Right cardiac atrium (tissue), 5 donors: ENCODE measurements at places on chromosomes 2 and 18. TPM values are rescaled to one million over a fixed set of nuclear protein-coding genes. Genes with fewer than 3 reads are reported as not detected.

DNA sequence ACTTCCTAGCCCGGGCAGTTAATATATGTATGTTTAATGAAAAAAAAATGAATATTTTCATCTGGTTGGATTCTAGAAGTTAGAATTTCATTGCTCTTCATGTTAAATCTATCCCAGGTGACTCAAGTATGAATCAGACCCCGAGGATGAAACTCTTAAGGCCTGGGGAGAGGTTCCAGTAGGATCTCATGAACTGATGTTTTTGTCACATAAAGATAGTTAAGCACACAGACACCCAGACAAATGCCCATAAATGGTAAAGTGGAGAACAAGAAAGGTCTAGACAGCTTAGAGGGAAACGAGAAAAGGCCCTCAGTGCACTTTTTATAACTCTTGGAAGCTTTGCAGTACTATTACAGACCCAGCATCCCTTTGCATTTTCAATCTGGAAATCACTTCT, 114.1 kb downstream of the RIF1 start:
- no peak for DNase-seq

DNA sequence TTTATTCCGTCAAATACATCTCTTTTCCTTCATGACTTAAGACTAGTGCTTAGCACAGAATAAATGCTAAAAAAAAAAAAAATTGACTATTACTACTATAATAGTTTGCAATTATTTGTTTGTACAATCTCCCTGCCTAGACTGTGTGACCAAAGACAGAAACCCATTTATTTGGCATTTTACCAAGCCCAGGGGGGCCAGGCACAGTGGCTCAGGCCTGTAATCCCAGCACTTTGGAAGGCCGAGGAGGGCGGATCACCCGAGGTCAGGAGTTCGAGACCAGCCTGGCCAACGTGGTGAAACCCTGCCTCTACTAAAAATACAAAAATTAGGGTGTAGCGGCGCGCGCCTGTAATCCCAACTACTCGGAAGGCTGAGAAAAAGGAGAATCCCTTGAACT, 1.4 kb downstream of the ASB3 start:
- no peak for DNase-seq

- no peak for DNase-seq
Observed at GRCh38 chr2:241029599-241030332, 31.3 kb downstream of the SNED1 start.

GRCh38 chr2:22281033-22281432, 1103.9 kb upstream of the KLHL29 start:
- no peak for DNase-seq

GRCh38 chr2:58609326-58609725, 368.2 kb upstream of the FANCL start:
- DNase-seq, result no peak

DNA sequence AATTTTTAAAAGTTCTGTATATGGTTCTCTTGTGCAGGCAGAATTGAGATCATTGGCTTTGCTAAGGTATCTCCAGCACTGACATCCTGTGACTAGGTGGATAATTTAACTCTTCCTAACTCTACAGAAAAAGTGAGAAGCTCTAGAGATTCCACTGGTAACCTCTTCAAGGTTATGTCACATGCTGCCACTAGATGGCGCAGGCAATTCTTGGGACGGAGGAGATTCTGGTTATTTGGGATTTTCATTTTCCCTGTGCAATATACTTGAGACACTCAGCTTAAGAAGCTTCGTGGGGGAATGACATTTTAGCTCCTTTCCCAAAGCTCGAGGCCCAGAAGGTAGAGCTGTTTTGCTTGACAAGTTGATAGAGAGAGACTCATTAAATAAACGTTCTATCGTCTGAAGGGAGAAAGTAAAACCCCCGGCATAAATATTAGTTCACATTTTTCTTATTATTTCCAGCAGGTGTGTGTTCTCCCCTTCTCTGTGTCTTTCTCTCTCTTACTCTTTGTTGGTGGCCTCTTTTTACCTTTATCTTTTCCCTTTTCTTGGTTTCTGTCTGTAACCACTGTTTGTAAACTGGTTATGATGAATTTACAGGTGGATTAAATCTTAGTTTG, 26.6 kb upstream of the LANCL1 start:
- no peak for DNase-seq

- DNase-seq, result no peak
Observed at GRCh38 chr2:230412371-230412711, 3.7 kb upstream of the SP100 start.

The CFC1 gene
- total RNA-seq, result 0.45 TPM

The ZNF513 gene
- total RNA-seq, result 8.9 TPM

DNA sequence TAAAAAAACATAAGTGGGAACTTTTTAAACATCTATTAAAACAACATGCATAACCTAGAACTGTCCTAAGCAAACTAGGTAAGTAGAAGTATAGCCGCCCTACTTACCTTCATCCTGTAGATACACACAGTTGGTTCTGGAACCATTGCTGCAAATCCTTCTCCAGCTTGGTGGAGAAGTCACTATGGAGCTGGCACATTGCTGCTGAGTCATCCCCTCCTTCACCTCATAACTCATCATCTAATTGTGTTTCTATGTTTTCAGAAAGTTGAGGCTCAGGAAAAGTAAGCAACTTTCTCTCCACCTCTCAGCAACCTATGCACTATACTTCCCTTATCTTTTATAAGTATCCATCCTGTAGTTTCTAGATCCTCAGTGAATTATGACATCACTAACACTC, 269.8 kb upstream of the MMADHC start:
- no peak for DNase-seq

The ALK gene
- total RNA-seq, result 0.06 TPM
